D341Med (cell line): ENCODE measurements at places on chromosomes 3 and 15.

DNA sequence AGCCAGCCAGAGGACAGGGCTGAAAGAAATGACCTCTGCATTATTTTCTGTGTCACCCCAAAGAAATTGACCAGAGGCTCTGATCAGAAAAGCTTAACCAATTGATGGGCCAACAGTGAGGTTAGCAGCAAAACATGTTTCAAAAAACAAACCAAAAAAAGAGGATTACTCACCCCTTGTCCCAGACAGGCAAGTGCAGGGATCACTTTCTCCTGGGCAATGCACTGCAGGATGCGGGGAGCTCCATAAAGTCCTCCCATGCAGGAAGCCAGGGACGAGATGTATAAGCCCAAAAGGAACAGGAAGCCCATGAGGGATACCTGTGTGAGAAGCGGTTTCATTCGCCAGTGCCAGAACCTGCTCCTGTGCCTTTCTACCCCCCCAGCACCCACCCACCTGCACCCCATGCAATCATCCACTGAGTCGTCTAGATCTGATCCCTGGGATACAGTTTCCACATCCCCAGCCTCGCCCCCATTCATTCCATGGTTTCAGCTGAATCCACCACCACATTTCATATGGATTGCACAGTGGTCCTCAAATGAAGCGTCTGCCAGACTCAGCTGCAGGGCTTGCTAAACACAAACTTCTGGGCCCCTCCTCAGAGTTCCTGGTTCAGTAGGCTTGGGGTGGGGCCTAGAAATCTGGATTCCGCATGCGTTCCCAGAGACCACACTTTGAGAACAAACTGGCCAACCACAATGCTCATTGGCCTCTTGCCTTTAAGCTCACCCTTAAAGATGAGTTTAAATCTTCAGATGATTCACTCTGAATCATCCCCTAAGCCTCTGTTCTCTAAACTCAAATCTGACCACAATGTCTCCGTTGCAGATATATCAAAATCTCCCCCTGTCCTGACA lies 54.4 kb upstream of the HEG1 start:
- no peak for DNase-seq

- DNase-seq = no peak
These were observed 509.3 kb upstream of the PPP2R3A start for GRCh38 chr3:135456108-135456790.

- DNase-seq = no peak
These were observed 27.9 kb upstream of the KLF13 start for GRCh38 chr15:31298707-31299172.

DNA sequence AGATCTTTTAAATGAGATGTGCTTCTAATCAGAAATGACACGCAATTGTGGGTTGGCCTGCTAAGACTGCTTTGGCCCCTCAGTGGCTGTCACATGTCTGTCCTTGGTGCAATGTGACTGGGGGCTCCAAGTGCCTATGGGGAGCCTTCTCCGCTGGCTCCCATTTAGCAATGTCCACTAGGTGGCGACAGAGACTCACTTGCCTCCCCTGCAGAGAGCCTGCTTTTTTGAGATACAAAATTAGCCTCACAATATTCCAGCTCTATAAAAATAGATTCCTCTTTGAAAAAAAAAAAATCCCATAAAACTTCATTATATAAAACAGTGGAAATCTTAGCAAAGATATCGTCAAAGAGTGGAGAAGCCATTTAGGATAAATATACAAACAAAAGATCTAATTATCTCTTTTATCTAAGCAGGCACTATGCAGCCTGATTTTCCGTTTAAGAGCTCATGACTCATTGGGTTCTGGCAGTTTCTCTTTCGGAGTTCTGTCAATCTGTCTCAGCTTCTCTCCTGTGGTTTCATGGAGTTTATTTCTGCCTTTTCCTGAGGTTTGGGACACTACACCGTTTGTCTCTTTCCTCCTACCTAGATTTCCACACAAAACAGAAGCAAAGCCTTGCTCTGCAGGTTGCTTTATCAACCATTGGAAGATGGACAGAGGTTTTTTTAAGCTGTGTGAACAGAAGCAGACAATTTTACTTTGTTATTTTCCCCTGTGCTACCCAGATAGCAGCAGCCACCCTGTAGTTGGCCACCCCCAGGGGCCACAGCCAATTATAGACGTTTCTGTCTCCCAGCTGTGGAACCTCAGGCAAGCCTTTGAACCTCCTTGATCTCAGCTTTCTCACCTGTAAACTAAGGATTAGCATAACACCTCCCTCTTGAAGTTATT lies 68.4 kb upstream of the TNFAIP8L3 start:
- DNase-seq = peak; percentile 86

DNA sequence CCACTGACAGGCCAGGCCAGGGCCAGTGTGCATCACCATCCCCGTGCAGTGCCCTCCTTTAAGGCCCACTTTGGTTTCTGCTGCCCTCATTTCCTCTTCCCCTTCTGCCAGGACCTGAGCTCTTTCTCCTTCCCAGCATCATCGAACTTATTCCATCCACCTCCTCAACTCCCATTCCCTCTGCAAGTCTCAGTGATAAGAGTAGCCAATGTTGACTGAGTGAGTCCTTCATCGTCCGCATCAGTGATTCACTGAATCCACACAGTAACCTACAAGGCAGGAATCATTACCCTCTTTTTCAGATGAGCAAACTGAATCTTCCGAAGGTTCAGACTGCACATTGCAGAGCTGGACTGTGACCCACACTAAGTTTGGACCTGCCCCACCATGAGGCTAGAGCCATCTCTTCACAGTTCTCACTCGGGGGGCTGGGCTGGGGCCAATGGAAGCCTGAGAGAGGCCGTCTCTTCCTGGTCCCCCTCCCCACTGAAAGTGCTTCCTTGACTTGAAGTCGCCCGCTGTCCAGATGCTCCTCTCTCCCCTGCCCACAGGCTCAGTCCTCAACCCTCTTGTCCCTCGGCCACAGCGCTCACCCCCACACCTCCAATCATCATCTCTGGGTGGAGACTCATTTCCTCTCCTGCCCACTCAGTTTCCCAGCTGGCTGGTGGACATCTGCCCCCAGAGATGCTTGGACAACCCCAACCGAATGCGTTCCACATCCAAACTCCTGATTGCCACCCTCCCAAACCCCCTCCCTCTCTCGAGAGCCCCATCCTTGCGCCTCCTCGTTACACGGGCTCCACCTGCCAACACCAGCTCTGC lies 15.2 kb upstream of the ANPEP start:
- no peak for DNase-seq

- DNase-seq = no peak
These were observed 34.7 kb downstream of the POLG start for GRCh38 chr15:89299896-89300295.

- DNase-seq = no peak
These were observed 65.4 kb downstream of the SSR3 start for GRCh38 chr3:156489462-156489911.

DNA sequence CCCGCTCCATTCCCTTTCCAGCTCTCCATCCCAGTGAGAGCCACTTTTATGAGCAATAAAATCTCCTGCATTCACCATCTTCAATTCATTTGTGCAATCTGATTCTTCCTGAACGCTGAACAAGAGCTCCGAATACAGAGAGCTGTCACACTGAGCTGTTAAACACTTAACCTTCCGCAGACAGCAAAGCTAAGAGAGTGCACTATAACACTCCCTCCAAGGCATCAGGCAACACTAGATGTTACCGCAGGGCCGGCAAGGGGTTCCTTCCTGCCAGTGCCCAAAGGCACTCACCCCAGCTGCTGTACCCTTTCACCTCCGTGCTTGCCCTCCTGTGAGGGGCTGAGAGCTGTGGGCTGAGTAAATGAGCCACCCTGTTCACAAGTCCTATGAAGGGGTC lies 85.6 kb downstream of the BCHE start:
- DNase-seq = no peak

- DNase-seq = no peak
These were observed 886.8 kb downstream of the FHIT start for GRCh38 chr3:60364475-60364874.

DNA sequence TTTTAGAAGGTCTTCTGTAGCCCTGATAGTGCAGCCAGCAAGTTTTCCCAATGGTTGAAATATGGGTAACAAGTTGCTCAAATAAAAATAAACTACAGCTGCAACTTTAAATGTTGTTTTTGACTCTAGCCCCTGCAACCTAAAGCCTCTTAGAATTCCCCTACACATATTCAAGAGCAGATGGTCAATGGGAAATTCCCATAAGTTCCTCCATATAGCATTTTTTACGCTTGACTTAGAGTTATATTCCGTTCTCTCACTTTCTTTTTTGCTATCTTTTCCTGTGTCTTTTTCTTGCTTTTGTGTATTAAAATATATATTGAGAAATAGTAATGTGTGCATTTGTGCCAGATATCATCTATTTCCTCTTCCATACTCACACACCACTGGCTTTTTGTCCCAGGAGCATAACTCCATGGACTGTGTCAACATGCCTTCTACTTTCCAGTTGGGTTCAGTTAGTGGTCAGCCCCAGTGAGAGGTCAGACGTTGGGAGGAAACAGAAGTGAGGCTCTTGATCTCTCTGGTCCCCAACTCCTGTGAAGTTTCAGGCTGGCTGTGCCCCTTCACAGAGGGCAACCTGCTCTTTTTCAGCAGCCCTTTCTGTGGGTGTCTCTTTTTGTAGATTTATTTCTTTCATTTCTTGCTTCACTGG lies 63.3 kb upstream of the TP63 start:
- no peak for DNase-seq

DNA sequence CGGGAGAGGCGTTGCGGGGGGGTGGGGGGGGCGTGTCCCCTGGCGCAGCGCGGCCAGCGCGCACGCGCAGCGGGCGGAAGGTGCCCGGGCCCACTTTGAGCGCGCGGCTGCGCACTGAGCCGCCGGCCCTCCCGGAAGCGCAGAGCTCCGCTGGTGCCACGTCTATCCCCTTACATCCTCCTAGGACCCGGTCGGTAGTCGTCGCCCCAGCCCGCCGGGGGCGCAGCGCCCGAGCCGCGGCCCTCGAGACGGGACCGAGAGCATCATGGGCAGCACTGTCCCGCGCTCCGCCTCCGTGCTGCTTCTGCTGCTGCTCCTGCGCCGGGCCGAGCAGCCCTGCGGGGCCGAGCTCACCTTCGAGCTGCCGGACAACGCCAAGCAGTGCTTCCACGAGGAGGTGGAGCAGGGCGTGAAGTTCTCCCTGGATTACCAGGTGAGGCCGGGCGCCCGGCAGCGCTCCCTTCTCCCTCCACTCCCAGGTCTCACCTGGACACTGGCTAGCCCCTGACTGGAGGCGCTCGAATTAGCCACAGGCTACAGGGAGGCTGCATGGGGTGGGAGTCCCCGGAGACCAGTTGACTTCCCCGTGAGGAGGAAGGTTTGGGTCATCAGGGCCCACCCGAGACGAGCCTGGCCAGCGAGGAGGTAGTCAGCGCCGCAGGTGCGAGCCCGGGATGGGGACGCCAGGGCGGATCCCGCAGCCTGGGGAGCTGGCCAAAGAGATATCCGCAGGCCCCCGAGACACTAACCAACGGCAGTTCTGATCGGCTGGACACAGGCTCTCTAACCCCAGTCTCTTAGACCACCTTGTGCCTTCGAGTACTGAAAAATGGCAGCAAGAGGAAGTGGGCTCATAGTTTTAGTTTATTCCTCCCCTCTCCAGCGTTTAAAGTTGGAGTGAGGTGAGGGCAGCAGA lies at the start of gene TMED3:
Gene TMED3 (plus strand): TSS at position 128 of the 916 bp plus-strand sequence. CDS start 138 bp downstream, at position 266.
- DNase-seq = peak; percentile 99
